ENCODE measurements at places on chromosomes 7 and 10. TPM values are rescaled to one million over a fixed set of nuclear protein-coding genes. Genes with fewer than 3 reads are reported as not detected.

DNA sequence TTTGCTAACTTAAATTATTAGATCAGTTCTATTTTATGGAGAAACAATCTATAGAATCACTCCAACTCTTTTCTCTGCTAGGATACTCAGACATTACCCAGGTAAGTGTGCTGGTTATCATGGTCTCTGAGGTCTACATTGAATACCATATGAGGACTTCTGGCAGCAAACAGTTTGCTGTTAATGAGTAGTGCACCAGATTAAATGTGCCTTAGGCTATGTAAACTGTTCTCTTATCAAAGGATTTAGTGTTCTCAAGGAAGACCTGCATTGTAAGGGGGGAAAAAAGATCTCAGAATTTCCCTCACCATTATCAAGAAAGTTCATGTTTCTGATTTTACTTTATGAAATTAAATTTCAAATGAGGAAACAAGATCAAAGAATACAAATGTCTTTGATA, 107.5 kb downstream of the ITGB8 start:
- H3K27me3 ChIP-seq: no peaks in the 10 kb centered on the region
- H3K27ac ChIP-seq: no peak overlapping the region
- H3K4me3 ChIP-seq: no peak overlapping the region
- H3K36me3 ChIP-seq: no peaks in the 10 kb centered on the region
- H3K4me1 ChIP-seq: no peaks in the 10 kb centered on the region

- DNase-seq: no peak
- H3K27me3 ChIP-seq: no peaks in the 10 kb centered on the region
- no peaks in the 10 kb centered on the region for H3K4me1 ChIP-seq
Observed at GRCh38 chr10:121910673-121911420, 17.0 kb downstream of the ATE1 start.

- H3K27me3 ChIP-seq: no peaks in the 10 kb centered on the region
- DNase-seq: peak; percentile 91
- H3K36me3 ChIP-seq: no peaks in the 10 kb centered on the region
- H3K27ac ChIP-seq: no peak overlapping the region
- H3K4me1 ChIP-seq: no peaks in the 10 kb centered on the region
Observed at GRCh38 chr10:70729763-70730357, 55.3 kb downstream of the TBATA start.

The SUPV3L1 gene
- total RNA-seq: 21.8 TPM

DNA sequence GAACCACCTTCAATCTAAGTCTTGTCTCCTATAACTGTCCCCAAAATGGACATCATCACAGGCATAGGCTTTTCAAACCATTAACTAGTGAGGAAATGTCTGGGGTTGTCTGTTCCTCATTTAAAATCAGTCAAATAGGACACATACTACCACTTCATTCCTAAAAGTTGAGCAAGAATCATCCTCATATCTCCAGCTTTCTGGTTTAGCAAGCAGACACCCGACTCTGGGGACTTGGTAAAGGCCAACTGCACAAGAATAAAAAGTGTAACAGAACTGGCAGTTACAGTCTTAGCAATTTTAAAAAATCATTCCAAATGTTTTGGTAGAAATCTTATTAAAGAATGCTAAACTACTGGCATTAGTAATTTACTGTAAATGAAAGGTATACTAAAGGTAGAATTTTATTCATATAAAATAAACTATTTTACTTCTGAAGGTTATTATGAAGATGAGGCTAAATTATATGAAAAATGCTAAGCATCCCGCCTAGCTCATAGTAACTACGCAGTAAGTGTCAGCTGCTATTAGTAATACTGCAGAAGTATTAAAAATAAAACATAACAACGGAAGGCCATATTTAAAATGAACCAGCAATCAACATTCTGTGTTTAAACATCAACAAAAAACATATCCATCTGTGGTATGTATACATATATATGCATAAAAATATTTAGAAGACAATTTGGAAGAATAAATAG, 60.8 kb downstream of the ZNF438 start:
- H3K27ac ChIP-seq: no peak overlapping the region
- H3K27me3 ChIP-seq: no peaks in the 10 kb centered on the region

DNA sequence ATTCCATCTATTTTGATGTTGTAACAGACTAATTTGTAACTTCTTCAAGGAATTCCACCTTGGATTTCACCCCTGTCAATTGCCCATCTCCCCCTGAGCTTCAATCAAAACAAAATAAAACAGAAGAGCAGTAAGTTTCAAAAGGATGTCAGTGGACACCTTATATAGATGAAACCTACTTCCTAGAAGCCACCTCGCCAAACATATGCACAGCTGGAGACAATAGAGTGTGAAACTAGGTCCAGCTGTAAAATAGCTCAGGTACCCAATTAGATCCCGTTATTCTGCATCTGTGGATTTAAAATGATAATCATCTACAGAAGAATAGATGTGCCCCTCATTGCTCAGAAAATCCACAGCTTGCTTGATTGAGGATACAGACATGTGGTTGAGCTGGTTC, 598.6 kb downstream of the SH2D4B start:
- no peak overlapping the region for H3K27ac ChIP-seq
- H3K27me3 ChIP-seq: no peaks in the 10 kb centered on the region

The NYAP1 gene
- 0.52 TPM for total RNA-seq

DNA sequence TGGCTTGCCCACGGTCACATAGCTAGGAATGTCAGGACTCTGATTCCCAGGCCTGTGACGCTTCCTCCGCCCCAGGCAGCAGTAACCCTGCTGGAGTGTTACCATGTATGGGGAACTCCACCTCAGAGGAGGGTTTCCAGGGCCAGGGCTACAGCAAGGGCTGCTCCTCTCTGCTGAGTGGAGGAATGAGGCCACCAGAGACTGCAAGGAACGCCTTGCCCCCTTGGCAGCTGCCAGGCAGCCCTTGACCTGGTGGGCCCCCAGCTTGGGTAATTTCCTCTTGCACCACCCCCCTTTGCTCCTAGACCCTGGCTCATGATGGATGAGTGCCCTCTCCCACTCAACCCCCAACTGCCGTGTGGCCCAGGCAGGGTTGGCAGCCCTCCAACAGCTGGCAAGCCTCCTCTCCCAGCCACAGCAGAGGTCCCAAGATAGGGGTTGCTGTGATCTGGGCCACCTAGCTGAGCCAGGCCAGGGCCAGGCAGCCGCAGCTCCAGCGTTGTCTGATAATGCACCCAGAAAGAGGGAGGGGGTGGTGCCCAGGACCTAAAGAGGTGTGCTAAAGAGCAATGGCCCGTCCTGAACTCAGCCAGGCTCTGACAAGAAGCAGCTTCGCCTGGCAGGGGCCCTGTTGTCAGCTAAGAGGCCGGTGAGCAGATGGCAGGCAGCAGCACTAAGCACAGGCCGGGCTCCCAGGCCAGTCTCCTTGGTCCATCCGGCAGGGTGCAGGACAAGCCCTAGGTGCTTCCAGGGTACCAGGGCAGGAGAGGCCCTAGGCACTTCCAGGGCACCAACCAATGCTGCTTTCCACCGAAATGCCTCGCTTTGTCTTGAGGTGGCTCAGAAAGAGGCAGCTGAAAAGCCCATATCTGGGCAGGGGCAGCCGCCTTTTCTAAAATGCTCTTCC, 35.4 kb downstream of the DRGX start:
- peaks cover 7% of the 10 kb centered on the region for H3K4me1 ChIP-seq
- no peaks in the 10 kb centered on the region for H3K36me3 ChIP-seq

DNA sequence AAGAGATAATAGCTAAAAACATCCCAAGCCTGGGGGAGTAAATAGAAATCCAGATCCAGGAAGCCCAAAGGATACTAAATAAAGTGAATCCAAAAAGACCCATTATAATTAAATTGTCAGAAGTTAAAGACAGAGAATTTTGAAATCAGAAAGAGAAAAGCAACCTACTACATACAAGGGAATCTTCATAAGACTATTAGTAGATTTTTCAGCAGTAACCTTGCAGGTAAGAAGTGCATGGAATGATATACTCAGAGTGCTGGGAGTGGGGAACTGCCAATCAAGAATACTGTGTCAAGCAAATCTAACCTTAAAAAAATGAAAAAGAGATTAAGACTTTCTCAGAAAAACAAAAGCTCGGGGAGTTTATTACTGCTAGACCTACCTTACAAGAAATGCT, 13.2 kb upstream of the GIMAP1 start:
- H3K36me3 ChIP-seq: no peaks in the 10 kb centered on the region
- no peaks in the 10 kb centered on the region for H3K4me1 ChIP-seq
- H3K27me3 ChIP-seq: no peaks in the 10 kb centered on the region
- no peak overlapping the region for H3K4me3 ChIP-seq

GRCh38 chr7:80540836-80541235, 29.0 kb upstream of the GNAT3 start:
- no peak overlapping the region for H3K27ac ChIP-seq
- no peaks in the 10 kb centered on the region for H3K27me3 ChIP-seq
- no peaks in the 10 kb centered on the region for H3K36me3 ChIP-seq
- H3K4me3 ChIP-seq: no peak overlapping the region
- no peaks in the 10 kb centered on the region for H3K4me1 ChIP-seq

DNA sequence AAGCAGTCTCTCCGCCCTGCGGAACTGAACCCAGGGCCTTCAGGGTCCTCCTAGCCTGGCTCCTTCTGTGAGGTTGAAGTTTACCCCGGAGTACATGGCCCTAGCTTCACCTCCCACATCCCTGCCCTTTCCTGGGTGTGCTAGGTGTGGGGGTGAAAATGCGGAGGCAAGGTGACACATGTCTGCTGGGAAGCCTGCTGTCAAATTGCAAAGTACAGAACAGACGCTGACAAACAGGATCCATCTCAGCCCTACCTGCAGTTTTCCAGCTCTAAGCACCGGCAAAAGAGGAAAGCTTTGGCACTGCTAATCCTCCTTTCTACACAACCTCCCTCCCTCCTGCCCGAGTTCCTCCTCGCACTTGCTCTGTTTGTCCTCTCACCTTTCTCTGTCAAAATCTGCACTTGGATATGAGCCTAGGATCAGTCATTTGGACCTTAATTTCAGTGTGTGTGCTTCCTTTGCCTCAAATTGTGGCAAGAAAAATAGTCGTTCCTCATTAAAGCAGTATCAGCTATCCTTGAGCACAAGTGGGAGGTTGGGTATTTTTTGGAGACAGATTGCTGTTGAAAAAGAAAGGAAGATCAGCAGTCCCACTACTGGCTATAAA, 14.4 kb upstream of the GPR15LG start:
- no peaks in the 10 kb centered on the region for H3K4me1 ChIP-seq
- DNase-seq: no peak
- no peaks in the 10 kb centered on the region for H3K27me3 ChIP-seq
- no peak overlapping the region for H3K4me3 ChIP-seq

The GPR37 gene
- 1.1 TPM for total RNA-seq

GRCh38 chr10:26407406-26407969, 30.7 kb upstream of the APBB1IP start:
- H3K4me1 ChIP-seq: no peaks in the 10 kb centered on the region
- no peak for DNase-seq
- H3K36me3 ChIP-seq: no peaks in the 10 kb centered on the region
- H3K4me3 ChIP-seq: no peak overlapping the region
- H3K27ac ChIP-seq: no peak overlapping the region
- no peaks in the 10 kb centered on the region for H3K27me3 ChIP-seq

The OR13A1 gene
- total RNA-seq: 0.31 TPM

DNA sequence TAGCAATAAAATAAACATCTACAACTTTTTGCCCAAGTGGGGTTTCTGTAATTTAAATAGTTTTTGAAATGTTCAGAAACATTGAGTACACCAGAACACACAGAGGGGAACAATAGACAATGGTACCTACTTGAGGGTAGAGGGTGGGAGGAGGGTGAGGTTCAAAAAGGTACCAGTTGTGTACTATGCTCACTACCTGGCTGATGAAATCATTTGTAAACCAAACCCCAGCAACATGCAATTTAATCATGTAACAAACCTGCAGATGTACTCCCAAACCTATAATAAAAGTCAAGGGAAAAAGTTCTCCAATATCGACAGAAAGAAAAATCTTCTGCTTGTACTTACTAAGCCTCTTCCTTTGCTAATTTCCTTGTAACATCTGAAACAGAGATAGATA, 4.2 kb upstream of the TES start:
- DNase-seq: no peak
- H3K4me1 ChIP-seq: no peaks in the 10 kb centered on the region
- H3K4me3 ChIP-seq: no peak overlapping the region

The MYH16 gene
- not detected for total RNA-seq

GRCh38 chr7:130881799-130882141, 147.8 kb upstream of the KLF14 start:
- DNase-seq: no peak
- no peak overlapping the region for H3K27ac ChIP-seq
- peaks cover 6% of the 10 kb centered on the region for H3K4me1 ChIP-seq

GRCh38 chr7:134831862-134832261, 52.4 kb downstream of the CALD1 start:
- H3K4me1 ChIP-seq: no peaks in the 10 kb centered on the region
- no peak overlapping the region for H3K27ac ChIP-seq
- H3K36me3 ChIP-seq: no peaks in the 10 kb centered on the region
- no peak overlapping the region for H3K4me3 ChIP-seq

The VSTM2A gene
- not detected for total RNA-seq

The NANOS1 gene
- total RNA-seq: 0.74 TPM

The FLNC gene
- 24.2 TPM for total RNA-seq

GRCh38 chr7:47511699-47512370, 70.1 kb downstream of the TNS3 start:
- no peak for DNase-seq
- peaks cover 38% of the 10 kb centered on the region for H3K4me1 ChIP-seq
- H3K4me3 ChIP-seq: no peak overlapping the region
- H3K27me3 ChIP-seq: no peaks in the 10 kb centered on the region

DNA sequence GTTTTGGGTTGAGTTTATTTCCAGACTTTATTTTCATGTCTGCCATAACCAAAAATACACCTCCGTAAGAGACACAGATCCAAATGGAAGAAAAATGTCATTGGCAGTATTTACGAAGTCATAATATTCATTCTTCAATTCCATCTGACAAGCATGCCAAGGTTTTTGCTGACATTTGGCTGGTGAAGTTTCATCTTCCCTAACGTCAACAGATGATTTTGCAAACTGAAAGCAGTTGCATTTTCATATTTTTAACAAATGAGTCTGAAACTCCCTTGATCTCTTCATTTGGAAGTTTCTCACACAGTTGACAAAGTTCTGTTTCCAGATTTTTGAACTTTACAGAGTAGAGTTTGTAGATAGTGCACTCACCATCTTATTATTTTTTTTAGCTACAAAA, 114.5 kb downstream of the CALN1 start:
- H3K4me1 ChIP-seq: no peaks in the 10 kb centered on the region
- H3K27ac ChIP-seq: no peak overlapping the region
- no peaks in the 10 kb centered on the region for H3K27me3 ChIP-seq
- H3K4me3 ChIP-seq: no peak overlapping the region

The ZNF783 gene
- 16.3 TPM for total RNA-seq

The MKRN1 gene
- 76.7 TPM for total RNA-seq

GRCh38 chr7:23369695-23370404, 70.7 kb downstream of the MALSU1 start:
- H3K36me3 ChIP-seq: no peaks in the 10 kb centered on the region
- no peaks in the 10 kb centered on the region for H3K27me3 ChIP-seq
- no peak for DNase-seq
